ENCODE measurements at places on chromosomes 3 and 15.

DNA sequence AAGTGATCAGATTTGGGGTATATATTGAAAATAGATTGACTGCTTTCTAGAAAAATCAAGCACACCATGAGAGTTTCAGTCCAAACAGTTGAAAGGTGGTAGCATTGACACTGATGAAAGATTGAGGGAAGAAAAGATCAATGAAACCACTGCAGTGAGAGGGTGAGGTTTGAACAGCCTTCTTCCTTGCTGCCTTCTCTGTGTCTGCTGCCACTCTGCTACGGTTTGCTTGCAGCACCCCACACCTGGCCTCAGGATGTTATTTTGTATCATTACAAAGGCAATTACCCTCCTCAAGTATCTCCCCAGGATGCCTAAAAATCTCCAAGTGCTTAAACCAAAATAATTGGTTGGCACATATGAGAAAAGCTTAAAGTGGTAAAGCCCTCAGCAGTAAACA lies 683.6 kb upstream of the ARPP21 start:
- DNase-seq, result no peak

DNA sequence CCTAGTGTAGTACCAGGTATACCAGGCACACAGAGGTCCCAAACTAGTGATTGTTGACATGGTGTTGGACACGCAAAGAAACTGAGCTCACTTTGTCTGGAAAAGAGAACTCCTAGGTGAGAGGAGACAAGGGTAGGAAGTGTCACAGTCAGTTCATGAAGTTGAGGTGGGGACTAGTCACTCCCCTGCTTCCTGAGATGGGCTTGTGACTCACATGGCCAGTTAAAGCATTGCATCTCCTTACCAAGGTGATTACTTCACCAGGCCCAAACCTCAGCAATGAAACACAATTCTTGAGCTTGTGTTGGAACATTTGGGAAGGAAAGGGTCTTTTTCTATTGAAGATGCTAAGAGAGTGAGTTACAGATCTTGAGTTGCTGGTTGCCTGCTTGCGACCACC lies 49.2 kb upstream of the RAD18 start:
- DNase-seq, result no peak

GRCh38 chr3:134622806-134623365 lies 27.9 kb downstream of the KY start:
- no peak for DNase-seq

GRCh38 chr3:61237858-61238257 lies 13.4 kb downstream of the FHIT start:
- DNase-seq, result no peak

GRCh38 chr15:70037292-70037640 lies 60.5 kb downstream of the TLE3 start:
- DNase-seq, result no peak

GRCh38 chr3:81462921-81463320 lies 298.5 kb downstream of the GBE1 start:
- no peak for DNase-seq

DNA sequence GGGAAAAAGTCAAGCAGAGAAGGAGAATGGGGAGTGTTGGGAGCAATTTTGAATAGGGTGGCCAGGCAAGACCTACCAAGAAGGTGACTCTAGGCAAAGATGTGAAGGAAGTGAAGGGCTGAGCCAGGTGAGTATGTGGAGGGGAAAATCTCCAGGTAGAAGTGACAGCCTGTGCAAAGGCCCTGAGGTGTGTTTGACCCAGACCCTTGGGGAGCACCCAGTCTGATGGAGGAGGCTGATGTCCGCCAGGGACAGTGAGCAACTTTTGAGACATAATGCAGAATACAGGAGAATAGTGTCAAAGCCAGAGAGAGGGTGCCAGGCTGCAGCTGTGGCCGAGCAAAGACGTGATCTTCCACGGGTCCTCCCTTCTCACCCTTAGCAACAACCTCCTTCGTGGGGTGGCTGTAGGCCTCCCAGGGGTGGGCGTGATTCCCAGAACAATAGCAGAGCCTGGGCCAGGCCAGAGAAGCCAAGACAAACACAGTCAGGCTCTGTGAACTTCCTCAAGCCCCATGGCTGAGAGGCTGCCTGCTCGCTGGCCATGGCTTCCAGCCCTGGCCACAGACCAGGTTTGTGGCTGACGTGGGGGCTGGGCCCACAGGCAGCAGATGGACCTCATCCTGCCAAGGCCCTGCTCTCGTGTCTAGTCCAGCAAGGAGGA lies 58.1 kb downstream of the SLC6A6 start:
- no peak for DNase-seq

- DNase-seq, result no peak
Measured at GRCh38 chr3:41603807-41604206, 358.1 kb downstream of the ULK4 start.

GRCh38 chr3:33975463-33975862 lies 177.0 kb downstream of the PDCD6IP start:
- no peak for DNase-seq
